ENCODE measurements at places on chromosomes 1 and 21.

- no peak for DNase-seq
Measured at GRCh38 chr21:37869661-37870060, 46.6 kb downstream of the KCNJ6 start.

DNA sequence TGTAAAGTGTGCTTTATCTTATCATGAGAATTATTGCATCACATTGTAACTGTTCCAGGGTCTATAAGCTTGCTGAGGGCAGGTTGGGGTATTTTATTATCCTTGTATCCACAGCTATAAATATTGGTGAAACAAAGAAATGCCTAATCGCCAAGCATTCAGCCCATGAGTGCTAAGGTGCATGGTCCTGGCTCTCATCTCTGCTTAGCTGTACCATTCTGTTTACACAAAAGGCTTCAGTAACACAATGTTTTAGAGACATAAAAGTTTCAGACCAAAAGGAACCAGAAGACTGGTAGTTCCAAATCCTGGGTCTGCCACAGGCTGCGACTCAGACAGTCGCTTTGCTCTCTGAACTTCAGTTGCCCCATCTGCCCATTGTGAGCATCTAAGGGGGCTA is 99.6 kb upstream of the C8B start:
- no peak for DNase-seq

DNA sequence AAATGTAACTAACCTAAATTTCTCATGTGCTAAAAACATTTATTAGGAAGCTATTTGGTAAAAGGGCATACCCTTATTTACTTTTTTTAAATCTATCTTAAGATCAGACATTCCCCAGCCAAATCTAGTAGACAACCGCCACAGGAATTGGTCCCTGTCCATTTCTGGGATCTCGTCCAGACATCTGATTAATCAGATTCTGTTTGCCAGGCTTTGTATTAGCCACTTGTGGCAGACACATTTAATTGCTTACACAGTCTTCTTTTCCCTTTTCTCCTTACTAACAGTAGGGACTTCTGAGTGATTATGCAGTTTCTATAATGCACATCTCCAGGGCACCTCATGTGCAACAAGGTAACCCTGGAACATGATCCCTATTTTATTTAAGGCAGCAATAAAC is 449.0 kb upstream of the RGS18 start:
- DNase-seq, result no peak

GRCh38 chr1:209624558-209625549 is 27.4 kb downstream of the LAMB3 start:
- no peak for DNase-seq

GRCh38 chr21:39125752-39126485 is 57.3 kb downstream of the PSMG1 start:
- no peak for DNase-seq

- DNase-seq, result no peak
Measured at GRCh38 chr1:93591676-93592550, 89.7 kb downstream of the BCAR3 start.

- no peak for DNase-seq
Measured at GRCh38 chr1:198811449-198811848, 172.6 kb downstream of the PTPRC start.

DNA sequence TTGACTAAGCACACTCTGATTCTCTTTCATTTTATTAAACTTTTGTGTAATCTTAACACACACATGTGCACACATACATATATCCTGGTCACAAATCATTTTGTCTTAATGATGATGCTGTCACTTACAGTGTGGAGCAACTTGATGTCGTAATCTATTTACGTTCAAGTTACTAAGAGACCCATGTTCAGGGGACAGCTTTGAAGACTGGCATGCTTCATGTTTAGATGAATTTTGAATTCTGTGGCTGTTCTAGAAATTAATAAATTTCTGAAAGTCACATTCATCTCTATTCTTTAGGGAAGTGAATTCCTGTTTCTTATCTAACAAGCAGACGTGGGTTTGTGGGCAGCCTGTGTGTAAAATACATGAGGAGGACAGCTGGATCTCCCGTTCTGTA is 1637.8 kb downstream of the PLA2G4A start:
- DNase-seq, result no peak

- DNase-seq, result no peak
Measured at GRCh38 chr1:213466541-213466940, 415.5 kb downstream of the RPS6KC1 start.

- DNase-seq, result no peak
Measured at GRCh38 chr1:25182629-25183028, 49.7 kb downstream of the SYF2 start.

DNA sequence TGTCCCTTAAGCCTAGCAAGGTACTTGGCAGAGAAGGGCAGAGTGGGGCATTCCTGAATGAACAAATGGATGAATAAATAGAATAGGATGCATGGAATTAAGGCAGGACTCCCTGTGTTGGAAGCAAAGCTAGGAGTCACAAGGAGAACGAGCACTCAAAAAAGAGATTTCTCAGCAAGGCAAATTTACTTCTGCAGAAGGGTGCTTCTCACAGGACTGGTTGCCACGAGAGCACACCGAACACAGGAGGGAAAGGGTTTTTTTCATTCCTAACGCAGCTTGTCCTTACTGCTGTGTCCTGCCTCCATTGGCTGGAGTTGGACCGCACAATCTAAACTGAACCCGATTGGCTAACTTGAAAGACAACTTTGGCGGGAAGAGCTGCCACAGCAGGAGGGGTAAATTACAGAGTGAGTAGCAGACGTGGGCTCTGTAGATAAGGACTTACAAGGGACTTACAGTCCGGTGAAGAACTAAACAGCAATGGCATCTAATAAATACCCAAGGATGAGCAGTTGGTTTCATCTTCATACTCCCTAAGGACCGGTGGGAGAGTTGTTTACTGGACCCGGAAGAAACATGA is 52.4 kb downstream of the KIF26B start:
- no peak for DNase-seq

DNA sequence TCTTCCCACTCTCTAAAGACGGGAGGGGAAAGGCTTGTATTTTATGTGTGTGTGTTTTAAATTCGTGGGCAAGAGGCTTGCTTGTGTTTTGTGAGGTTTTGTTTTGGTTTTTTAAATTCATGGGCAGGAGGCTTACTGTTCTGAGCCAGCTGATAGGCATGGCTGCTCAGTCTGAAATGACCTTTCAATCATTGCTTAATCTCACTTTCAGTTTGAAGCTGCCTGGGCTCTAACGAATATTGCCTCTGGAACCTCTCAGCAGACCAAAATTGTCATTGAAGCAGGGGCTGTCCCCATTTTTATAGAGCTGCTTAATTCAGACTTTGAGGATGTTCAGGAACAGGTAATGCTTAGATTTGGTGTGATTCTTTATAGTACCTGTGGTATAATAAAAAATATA is 20.3 kb upstream of the TXLNA start:
- no peak for DNase-seq

- no peak for DNase-seq
Measured at GRCh38 chr1:32151319-32151787, 28.1 kb upstream of the TXLNA start.

DNA sequence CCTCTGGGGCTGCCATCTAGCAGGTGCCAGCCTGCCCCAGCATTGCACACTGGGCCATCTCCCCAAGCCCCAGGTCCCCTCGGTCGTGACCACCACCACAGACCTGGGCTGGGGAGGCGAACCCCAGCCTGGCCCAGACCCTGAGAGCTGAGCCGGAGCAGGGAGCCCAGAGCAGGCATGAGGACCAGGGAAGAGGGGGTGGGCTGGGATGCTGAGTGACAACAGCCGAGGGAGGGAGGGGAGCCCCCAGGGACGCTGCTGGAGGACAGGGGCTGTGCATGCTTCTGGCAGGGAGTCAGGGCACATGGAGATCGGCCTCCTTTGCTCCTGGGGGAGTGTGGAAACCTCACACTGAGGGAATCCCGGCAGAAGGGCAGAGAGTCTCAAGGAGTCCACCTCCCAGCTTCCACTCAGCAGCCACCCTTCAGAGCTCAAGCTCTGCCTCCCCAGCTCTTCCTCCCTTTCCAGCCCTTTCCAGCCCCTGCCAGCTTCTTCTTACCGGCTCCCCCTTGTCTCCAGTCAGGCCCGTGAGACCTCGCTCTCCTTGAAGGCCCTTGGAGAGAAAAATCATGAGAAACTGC is 23.7 kb upstream of the PEF1 start:
- DNase-seq, result no peak

DNA sequence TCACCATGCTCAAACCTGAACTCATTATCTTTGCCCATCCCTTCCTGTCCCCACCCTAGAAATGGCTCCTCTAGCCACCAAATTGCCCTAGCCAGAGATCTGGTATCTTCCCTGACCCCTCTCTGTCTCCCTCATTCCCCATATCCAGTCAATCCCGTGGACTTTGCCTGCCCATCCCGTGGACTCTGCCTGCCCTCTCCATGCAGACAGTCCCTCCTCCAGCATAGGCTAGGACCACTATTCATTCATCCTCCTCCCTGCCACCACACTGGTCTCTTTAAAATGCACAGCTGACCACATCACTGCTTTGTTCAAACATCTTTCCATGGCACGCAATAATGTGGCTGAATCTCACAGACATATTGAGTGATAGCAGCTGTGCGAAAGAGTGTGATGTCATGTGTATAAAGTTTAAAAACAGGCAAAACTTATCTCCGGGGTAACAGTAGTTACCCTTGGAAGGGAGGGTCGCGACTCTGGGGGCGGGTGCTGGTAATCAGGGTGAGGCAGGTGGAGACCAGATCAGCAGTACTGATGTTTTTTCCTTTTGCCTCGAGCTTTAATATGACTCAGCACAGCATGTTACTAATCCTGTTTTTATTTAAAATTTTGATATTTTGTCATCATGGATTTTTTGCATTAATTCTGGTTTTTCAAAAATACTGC is 4.8 kb upstream of the SLC2A1 start:
- no peak for DNase-seq

GRCh38 chr1:226185141-226186036 is 1.2 kb downstream of the ACBD3 start:
- no peak for DNase-seq

DNA sequence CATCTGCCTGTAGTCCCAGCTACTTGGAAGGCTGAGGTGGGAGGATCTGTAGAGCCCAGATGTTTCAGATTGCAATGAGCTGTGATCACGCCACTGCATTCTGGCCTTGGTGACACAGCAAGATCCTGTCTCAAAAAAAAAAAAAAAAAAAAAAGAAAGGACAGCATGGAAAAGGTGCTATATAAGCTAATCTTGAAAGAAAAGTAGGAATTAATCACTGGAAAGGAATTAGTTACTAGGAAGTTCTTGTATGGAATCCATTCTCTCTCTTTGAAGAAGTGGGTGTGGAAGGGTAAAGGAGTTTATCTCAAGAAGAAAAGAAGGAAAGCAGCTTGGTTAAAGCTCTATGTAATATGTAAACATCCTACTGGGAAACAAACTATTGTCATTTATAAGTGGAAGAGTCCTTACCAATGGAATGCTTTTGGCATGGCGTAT is 339.2 kb downstream of the DPYD start:
- no peak for DNase-seq

- no peak for DNase-seq
Measured at GRCh38 chr1:102466487-102466886, 469.8 kb upstream of the OLFM3 start.

GRCh38 chr1:7252411-7253117 is 467.3 kb downstream of the CAMTA1 start:
- DNase-seq, result no peak

- DNase-seq, result no peak
Measured at GRCh38 chr1:99728494-99729235, 37.8 kb downstream of the FRRS1 start.

DNA sequence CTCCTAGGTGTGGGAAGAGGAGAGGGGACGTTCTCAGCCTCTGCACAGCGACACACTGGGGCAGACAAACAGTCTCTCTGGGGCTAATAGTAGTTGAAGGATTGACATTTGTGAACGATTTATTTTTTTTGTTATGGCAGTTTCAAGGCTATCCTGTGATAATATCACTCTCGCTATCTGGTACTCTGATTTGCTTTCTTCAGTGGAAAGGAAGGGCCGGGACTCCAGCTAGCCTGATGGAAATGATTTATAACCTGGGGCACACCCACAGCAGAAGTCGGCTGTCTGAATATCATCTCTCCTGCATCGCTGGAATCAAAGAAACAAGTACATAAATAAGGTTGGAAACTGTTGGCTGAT is 122.7 kb downstream of the KCNN3 start:
- DNase-seq, result no peak

DNA sequence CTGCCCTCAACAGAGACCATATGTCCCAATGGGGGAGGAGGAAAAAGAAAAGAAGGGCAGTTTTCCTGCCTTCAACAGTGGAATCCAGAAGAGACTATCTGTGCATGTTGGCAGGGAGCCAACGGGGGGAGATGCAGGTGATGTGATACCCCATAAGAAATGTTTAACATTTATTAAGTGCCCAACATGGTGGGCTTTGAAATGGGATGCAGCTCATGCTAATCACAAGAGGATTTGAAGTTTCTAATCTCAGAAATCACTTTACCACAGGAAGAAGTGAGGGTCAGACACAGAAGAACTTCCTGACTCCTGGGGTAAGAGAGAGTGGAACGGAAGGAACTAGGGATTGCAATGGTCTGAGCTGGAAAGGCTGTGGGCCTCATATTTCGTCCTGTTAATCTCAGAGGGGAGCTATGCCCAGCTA is 16.2 kb downstream of the CSRP1 start:
- DNase-seq, result no peak

DNA sequence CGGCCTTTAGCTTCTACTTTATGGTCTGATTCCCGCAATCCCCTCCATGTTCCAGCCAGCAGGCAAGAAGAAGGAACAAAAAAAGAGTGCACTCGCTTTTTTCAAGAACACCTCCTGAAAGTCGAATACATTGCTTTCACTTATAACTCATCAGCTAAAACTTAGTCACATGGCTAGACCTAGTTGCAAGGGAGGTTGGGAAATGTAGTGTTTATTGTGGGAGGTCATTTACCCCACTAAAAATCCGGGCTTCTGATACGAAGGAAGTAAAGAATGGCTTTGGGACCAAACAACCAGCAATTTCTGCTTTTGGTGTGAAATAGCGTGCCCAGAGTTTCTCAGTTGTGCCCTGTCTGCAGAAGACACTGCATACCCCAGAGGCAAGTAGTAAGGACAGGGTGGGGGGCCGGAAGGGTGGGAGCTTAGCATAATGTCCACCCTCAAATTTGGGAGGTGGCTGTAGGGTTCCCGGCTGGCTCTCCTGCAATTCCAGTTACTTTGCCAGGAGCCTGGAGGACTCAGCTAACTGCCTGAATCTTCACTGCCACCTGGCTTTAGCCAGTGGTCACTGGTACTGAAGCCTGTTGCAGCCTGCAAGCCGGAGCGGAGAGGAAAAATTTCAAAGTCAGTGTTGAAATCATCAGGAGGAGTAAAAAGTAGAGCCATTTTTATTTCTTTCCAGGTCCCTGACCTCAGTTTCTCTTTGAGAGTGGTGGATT is 57.7 kb upstream of the F3 start:
- no peak for DNase-seq

DNA sequence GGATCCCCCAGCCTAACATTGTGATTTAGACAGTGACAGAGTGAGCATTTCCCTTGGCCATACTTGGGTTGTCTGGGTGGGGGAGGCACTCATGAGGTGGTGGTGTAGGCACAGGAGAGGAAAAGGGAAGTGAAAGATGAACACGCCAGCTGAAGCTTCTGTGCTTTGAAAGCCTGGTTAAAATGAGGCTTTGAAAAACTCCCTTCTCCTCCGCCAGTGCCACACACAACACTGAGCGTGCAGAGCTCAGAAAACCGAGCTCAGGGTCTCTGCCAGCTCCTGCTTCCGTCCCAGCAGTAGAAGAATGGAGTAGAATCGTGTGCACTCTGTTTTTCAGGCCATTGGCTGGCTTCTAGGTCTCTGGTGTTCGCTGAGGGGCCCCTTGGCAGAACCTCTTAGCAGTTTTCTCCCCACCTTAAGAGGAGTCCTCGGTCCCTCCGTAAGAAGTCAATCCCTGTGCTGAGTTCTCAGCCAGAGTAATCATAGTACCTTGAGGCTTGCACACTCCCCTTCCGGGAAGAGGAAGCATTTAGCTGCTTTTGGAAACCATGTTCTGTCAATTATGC is 12.9 kb downstream of the PLEKHM2 start:
- DNase-seq, result no peak

GRCh38 chr1:40847023-40847745 is 15.0 kb downstream of the CITED4 start:
- DNase-seq, result no peak
